ENCODE measurements at places on chromosomes 1 and 21.

GRCh38 chr21:45410151-45410864, 5.3 kb downstream of the COL18A1 start:
- DNase-seq: no peak

GRCh38 chr1:198699167-198700015, 60.6 kb downstream of the PTPRC start:
- peak; percentile 69 for DNase-seq

- no peak for DNase-seq
Measured at GRCh38 chr21:17250778-17251241, 262.0 kb upstream of the CXADR start.

- DNase-seq: no peak
Measured at GRCh38 chr1:231032963-231033362, 7.1 kb downstream of the FAM89A start.

- peak; percentile 3 for DNase-seq
Measured at GRCh38 chr1:109040989-109041620, 797 bp downstream of the WDR47 start.

DNA sequence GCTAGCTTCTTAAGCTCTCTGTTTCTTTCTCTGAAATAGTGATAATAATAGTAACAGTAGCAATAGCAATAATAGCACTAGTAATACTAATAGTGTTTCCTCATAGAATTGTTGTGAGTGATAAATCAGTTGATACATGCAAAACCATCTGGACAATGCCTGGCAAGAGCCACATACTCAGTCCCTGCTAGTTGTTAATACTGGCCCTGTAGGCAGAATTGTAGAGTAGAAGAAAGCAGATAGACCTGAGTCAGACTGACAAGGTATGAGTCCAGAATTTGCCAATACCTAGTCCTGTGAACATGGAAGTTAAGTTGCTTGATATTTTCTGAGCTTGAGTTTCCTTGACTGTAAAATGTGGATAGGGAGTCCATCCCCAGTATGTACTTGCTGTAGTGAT, 171.9 kb downstream of the C1orf21 start:
- DNase-seq: no peak

DNA sequence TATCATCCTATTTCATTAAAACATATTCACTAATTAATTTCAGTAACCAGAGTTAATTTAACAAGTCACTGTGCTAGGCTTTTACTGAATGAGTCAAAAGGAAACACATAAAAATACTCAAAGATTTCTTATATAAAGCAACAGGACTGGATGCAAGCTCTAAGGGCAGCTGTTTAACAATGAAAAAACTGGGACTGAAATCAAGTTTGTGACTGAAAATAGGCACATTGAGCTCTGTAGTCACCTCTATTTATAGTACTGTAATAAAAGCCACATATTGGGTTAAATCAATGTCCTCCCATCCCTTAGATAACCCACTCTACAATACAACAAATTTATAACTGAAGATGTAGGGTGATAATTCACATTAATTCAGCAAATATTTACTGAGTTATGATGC, 52.4 kb downstream of the SMYD3 start:
- no peak for DNase-seq

GRCh38 chr1:161402446-161402845, 34.8 kb upstream of the CFAP126 start:
- no peak for DNase-seq

DNA sequence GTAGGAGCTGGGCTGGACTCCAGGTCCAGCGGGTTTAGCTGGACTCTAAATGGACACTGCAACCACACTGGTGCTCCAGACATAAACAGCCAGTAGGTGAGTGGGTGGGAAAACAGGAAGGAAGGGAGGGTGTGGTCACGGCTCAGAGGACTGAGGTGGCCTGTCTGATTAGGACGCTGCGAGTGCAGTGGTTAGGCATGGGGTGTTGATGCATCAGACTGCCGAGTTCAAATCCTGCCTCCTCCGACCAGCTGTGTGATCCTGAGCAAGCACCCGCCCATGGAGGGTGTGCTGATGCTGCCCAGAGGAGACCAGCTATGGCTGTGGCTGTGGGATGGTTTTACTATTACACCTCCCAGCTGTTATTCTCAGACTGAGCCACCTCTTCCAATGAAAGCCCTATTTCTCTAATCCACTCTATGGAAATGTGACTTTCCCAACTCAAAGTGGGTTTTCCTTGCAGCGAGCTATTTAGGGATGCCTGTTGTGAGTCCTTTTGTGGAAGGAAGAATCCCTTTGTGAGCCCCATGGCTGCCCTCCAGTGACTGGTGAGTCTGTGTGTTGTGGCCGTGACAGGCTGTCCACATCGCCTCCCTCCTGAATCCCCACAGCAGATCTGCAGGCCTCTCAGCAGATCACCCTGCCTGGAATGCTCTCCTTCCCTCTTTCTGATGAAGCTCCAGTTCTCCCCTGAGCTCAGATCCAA, 56.6 kb upstream of the EDN2 start:
- DNase-seq: no peak

DNA sequence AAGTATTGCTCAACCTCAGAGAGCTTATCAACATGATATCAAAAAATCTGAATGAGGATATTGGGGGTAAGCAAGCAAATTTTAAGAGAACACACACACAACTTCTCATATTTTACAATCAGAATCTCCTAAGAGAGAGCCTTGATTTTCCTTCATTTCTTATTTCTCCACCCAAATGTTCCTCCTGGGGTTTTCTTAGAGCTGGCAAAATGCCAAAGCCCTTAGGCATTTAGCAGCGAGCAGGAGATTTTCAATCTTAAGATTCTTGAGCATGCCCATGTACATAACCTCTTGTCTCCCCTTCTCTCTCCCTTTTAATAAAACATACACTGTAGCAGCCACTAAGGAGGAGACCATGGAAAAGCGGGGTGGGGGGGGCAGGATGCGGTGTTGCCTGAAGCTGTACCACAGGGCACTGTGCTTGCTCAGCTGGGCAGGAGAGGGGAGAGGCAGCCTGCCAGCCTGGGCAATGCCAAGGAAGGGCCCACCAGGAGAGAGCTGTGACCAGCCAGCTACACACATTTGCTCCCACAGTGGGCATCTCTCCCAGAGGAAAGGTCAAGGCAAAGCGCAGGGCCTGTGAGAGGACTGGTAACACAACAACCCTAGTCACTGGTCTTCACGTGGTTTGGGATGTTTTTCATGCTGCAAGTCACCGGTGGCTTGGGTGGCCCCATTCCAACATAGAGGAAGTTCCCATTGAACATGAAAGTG, 4.3 kb downstream of the BRINP2 start:
- DNase-seq: no peak

DNA sequence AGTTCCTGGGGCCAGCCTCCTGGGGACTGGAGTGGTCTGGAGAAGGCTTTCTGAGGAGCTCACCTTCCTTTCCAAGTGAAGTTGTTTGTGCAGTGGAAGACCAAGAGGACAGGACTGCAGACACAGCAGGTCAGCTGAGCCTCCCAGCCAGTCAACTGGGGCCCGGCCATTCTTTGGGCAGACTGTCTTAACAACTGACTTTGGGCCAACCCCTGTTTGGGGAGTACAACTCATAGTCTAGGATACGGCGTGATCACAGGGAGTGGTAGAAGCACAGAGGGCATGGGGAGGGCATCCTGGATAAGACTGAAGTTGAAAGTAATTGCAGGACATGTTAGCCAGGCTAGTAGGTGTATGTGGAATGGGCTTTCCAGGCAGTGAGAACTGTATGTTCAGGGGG, 50.3 kb downstream of the PGM1 start:
- DNase-seq: no peak

DNA sequence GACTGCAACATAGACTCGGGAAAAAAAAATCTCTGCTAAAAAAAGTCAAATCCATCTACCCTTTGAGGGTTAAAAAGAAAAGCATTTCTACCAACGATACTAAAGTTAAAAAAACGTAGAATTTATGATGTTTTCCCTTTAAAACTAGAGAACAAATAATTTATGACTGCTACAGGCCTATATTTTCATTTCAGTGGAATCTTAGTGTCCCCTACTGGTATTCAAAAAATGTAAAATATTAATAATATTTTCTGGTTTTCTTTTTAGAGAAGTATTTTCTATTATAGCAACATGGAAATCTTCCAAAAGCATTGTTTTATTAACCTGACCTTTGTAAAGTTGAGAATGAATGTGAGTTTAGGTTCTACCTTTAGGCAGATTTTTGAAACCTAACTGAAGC, 1582.2 kb downstream of the MRPL39 start:
- no peak for DNase-seq

- DNase-seq: no peak
Measured at GRCh38 chr1:215087603-215088002, 5.1 kb downstream of the KCNK2 start.

DNA sequence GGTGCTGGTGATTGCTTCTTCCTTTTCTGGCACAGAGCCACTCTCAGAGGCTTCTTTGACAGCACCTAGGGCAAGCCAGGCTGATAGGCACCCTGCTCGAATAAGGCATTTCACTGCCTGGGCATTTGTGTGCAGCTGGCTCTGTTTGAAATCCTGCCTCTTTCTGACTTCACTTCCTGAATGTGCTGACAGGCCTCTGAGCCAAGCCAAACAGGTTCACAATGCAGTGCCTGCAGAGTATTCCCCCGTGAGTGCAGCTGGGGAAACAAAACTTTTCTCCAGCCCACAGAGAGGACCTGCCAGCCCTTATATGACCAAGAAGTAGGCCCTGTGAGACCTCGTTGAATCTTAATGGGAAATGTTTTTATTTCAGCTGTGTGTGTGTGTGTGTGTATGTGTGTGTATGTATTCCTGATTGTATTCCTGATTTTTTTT, 10.4 kb downstream of the JUN start:
- DNase-seq: no peak

DNA sequence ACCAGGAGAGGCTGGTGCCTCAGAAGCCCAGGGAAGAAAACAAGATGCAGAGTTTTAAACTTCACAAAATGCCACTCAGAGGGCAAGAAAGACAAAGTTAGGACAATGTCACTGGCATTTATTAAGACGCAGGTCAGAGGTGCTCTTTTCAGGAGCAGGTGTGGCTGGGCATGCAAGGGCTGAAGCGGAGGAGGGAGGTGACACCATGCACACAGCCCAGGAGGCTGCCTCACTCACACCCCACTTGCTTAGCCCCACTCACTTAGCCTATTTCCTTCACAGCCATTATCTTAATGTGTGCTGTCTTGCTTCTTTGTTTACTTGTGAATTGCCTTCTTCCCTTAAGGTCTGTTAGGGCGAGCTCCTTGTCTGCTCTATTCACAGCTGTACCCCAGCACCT, 17.2 kb downstream of the HIVEP3 start:
- DNase-seq: no peak

DNA sequence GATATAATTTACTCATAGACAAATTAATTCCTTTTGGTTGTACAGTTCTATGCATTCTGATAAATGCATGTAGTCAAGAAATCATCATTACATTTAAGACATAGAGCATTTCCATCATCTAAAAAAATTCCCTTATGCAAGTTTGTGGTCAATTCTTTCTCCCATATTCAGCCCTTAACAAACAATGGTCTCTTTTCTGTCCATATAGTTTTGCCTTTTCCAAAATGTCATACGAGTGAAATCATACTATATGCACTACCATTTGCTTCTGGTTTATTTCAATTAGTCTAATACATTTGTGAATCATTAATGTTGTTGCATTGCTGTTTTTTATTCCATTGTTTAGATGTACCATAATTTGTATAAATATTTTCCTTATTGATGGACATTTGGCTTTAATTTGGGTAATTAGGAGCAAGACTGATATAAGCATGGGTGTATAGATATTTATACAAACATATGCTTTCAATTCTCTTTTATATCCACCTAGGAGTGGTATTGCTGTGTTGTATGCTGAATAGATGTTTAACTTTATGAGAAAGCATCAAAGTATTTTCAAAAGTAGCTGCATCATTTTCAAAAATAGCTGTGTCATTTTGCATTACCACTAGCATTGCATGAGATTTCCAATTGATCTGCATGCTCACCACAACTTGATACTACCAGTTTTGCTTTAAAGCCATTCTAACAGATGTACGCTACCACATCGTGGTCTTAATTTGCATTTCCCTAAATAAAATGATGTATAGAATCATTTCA, 397.0 kb upstream of the ADAMTS5 start:
- DNase-seq: no peak

DNA sequence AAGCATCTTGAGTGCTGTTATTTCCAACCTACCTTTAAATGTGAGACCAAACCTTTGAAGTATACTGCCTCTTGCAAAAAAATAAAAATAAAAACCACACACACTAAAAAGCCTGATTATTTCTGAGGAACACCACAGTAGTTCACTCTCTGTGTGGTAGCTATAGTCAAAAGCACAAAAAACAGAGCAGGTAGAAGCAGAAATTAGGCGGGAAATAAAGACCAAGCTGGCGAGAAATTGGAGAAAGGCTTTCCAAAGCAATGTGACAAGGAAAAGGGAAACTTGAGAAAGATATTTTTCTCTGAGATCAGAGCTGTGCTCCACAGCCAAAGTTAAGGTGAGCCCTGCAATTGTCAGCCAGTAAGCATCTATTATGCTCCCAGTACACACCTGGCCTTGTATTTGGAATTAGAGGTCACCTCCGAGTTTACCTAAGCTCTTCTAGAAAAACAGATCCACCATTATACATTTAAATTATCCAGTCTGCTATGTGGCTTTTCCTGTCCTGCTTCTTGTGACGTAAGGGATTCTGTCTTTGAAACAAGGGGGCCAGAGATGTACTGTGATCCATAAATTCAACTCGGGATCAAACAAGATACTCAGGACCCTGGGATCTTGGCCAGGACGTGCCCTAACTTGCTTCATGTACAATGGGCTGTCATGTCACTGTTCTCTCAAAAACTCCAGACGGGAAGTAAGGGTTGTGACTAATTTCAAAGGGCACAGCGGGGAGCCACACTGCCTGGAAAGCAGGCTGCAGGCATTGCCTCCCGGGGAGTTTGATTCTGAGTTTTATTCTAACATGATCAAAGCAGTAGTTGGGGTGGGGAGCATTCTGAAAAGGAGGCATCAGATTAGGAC, 39.8 kb upstream of the RAB4A start:
- DNase-seq: no peak

Measured in CD4-positive, alpha-beta T cell treated with Interleukin-2 at 100 ng/mL for 4 hours (primary cell).